ENCODE measurements at places on chromosomes 7 and 10. TPM values are rescaled to one million over a fixed set of nuclear protein-coding genes. Genes with fewer than 3 reads are reported as not detected.

- H3K4me1 ChIP-seq = no peaks in the 10 kb centered on the region
- no peak overlapping the region for H3K4me3 ChIP-seq
- DNase-seq = no peak
- no peak overlapping the region for H3K27ac ChIP-seq
These were observed 11.6 kb downstream of the GCK start for GRCh38 chr7:44177570-44178131.

Gene CSTF2T
- 32.8 TPM for total RNA-seq

Gene UPP1
- total RNA-seq = 121 TPM

DNA sequence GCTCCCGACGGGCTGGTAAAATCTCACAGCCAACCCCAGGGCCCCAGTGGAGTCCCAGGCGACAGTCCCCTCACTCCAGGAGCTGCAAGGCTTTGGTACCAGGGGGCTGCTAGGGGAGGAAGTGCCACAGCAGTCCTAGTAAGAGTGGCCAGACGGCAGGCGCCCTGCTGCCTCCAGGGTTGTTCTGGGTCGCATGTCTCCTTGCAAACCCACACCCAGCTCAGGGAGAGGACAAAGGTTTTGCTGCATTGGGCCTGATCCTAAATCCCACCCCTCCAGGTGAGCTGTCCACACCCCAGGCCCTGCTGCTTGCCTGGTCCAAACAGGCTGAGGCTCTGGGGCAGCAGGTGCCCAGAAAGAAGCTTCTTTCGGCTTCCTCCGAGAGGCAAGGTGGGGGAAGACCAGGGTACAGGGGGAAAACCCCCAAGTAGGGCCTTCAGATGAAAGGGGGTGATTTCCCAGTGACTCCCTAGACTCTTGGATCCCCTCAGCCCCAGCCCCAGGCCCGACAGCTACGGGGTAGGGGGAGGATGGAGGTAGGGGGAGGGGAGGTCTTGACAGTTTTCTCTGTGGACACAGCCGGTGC is 4.2 kb upstream of the KCP start:
- H3K27ac ChIP-seq = no peak overlapping the region
- H3K4me1 ChIP-seq = peaks cover 15% of the 10 kb centered on the region
- no peak overlapping the region for H3K4me3 ChIP-seq
- peaks cover 17% of the 10 kb centered on the region for H3K27me3 ChIP-seq

Gene EPO
- not detected for total RNA-seq

- H3K4me1 ChIP-seq = no peaks in the 10 kb centered on the region
- DNase-seq = no peak
- H3K4me3 ChIP-seq = no peak overlapping the region
- H3K27me3 ChIP-seq = no peaks in the 10 kb centered on the region
- H3K36me3 ChIP-seq = no peaks in the 10 kb centered on the region
These were observed 115.5 kb downstream of the FOXP2 start for GRCh38 chr7:114530057-114530611.

- H3K4me3 ChIP-seq = no peak overlapping the region
- H3K27ac ChIP-seq = no peak overlapping the region
- no peaks in the 10 kb centered on the region for H3K36me3 ChIP-seq
- no peaks in the 10 kb centered on the region for H3K4me1 ChIP-seq
- peaks cover 5% of the 10 kb centered on the region for H3K27me3 ChIP-seq
These were observed 32.1 kb upstream of the ADO start for GRCh38 chr10:62772186-62772974.

DNA sequence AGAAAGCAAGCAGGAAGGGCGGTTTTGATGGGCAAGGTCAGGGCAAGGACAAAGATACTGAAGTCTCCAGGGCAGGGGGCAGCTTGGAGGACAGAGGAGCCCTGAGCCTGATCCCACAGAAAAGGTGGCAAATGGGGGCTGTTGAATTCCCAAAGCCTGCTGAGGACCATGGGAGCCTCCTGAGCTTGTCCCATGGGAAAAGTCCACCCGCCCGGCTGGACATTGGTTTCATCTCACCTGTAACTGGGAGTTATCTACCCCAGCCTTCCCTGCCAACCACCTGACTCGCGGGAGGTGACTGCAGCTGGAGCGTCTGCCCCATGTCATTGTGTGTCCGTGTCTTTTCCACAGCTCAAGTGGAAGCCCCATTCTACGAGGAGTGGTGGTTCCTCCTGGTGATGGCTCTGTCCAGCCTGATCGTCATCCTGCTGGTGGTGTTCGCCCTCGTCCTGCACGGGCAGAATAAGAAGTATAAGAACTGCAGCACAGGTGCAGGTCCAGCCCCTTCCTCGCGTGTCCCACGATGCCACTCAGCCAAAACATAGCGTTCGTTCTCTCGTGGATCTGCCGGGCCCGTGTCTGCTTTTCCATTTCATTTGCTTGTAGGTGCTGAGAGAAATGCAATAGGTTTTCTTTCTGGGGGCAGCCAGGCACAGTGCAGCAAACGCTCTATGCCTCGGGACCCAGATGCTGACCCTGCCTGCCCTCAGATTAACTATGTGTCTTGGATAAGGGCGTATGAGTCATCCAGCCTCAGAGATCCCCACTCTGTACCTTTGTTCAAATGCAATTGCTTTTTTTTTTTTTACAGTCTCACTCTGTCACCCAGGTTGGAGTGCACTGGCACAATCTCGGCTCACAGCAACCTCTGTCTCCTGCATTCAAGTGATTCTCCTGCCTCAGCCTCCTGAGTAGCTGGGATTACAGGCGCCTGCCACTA is 444.5 kb upstream of the FOXK1 start:
- DNase-seq = no peak
- no peaks in the 10 kb centered on the region for H3K4me1 ChIP-seq
- H3K27ac ChIP-seq = no peak overlapping the region
- no peaks in the 10 kb centered on the region for H3K36me3 ChIP-seq

DNA sequence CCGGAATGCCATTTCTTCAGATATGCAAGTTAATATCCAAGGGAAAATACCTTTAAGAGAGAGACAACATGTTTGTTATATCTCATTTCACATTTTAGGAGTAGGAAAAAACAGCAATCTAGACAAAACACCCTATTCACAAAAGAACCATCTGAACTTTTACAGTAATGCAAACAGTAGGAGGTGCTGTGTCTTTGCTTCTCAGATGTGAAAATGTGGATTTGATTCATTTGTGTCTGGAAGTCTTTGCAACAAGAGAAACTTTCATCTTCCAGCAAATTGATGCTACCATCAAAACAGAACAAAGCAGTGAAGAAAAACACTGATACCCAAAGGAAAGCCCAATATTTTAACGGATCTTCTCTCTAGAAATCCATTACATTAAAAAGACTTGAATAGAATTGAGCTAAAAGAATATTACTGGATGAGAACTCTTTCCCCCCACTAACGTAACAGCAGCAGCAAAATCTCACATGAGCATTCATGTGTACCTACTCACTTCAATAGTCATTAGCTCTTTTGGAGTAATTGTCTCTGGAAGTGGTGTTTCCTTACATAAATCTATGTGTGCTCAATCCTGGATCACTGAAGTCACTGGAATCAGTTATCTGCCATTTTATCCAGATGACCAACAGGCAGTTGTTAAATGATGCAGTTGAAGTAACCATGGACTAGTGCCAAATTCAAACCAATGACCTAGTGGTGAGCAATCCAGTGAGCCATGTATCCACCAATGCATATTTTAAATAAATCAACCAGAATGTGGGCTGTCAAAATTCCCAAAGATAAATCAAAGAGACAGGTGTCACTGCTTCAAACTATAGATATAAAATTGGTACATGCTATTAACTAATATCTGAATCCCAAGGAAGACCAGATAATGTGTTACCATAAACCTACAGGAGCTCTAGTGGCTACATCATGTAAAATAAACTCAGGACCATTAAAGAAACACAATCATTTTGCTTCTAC is 1.8 kb downstream of the SEMA3C start:
- H3K27me3 ChIP-seq = peaks cover 4% of the 10 kb centered on the region
- no peak overlapping the region for H3K27ac ChIP-seq
- H3K4me3 ChIP-seq = no peak overlapping the region
- no peak for DNase-seq
- no peaks in the 10 kb centered on the region for H3K36me3 ChIP-seq

- H3K27me3 ChIP-seq = no peaks in the 10 kb centered on the region
- DNase-seq = no peak
- H3K4me3 ChIP-seq = no peak overlapping the region
- H3K36me3 ChIP-seq = no peaks in the 10 kb centered on the region
These were observed 316.2 kb downstream of the SORCS3 start for GRCh38 chr10:104957178-104957841.

Gene RBP4
- total RNA-seq = not detected

- DNase-seq = no peak
- no peaks in the 10 kb centered on the region for H3K27me3 ChIP-seq
- H3K4me1 ChIP-seq = no peaks in the 10 kb centered on the region
- H3K36me3 ChIP-seq = no peaks in the 10 kb centered on the region
These were observed 305.8 kb upstream of the KCND2 start for GRCh38 chr7:119967221-119967620.

DNA sequence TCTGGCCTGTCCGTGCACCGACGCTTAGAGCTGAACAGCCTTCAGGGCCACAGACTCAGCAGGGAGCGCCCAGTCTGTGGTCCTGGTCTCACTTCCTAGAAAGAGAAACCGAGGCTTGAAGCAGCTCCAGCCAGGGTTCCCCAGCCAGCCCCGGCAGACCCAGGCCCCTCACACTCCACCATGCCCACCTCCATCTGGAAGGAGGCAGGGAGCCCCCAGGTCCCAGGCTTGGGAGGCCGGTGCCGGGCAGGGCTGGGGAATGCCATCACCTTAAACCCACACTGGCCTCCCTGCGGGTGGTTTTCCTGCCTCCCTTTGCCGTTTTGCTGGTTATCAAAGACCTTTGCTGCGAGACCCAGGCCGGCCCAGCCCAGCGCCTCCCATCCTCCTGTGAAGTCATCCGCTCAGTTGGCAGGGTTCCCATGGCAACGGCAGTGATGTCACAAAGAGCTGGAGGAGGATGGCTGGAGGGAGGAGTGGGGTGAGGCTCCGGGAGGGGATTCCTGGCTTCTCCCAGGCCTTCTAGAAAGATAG is 24.0 kb downstream of the ELFN1 start:
- H3K4me3 ChIP-seq = no peak overlapping the region
- H3K4me1 ChIP-seq = no peaks in the 10 kb centered on the region
- DNase-seq = no peak
- no peaks in the 10 kb centered on the region for H3K27me3 ChIP-seq
- no peak overlapping the region for H3K27ac ChIP-seq

GRCh38 chr7:76151932-76152331 is 49.8 kb upstream of the SRRM3 start:
- no peak overlapping the region for H3K27ac ChIP-seq
- H3K4me3 ChIP-seq = no peak overlapping the region
- H3K36me3 ChIP-seq = no peaks in the 10 kb centered on the region
- H3K4me1 ChIP-seq = peaks cover 37% of the 10 kb centered on the region
- no peak for DNase-seq

DNA sequence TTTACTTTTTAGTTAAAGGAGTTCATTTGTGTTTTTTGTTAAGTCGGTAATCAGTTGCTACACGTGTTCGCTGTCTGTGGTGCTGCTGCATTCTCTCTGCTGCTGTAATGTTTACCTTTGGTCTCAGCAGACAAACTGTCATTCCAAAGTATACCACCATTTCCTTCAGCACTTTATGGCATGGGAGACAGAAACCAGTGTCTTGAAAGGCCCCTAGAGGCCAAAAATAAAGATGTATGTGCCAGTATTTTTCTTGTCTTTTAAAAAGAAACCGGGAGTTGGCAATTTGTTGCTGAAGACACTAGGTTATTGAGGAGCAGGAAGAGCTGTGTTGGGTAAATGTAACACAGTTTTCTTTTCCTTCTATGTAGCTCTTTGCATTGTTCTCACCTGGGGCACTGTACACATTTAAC is 24.1 kb downstream of the ZNF92 start:
- H3K27me3 ChIP-seq = no peaks in the 10 kb centered on the region
- peaks cover 4% of the 10 kb centered on the region for H3K4me1 ChIP-seq
- no peak overlapping the region for H3K27ac ChIP-seq
- H3K4me3 ChIP-seq = no peak overlapping the region
- DNase-seq = no peak
- peaks cover 22% of the 10 kb centered on the region for H3K36me3 ChIP-seq

- H3K36me3 ChIP-seq = no peaks in the 10 kb centered on the region
- H3K27ac ChIP-seq = no peak overlapping the region
- no peak for DNase-seq
- no peaks in the 10 kb centered on the region for H3K27me3 ChIP-seq
- no peak overlapping the region for H3K4me3 ChIP-seq
These were observed 100.7 kb downstream of the CDK6 start for GRCh38 chr7:92735707-92736106.

GRCh38 chr7:30850426-30850825 is 61.2 kb upstream of the AQP1 start:
- H3K4me3 ChIP-seq = no peak overlapping the region
- DNase-seq = no peak
- no peak overlapping the region for H3K27ac ChIP-seq
- no peaks in the 10 kb centered on the region for H3K36me3 ChIP-seq
- H3K27me3 ChIP-seq = no peaks in the 10 kb centered on the region

Gene TFR2
- 12.0 TPM for total RNA-seq

- H3K4me3 ChIP-seq = no peak overlapping the region
- no peak overlapping the region for H3K27ac ChIP-seq
- no peak for DNase-seq
- no peaks in the 10 kb centered on the region for H3K27me3 ChIP-seq
- H3K4me1 ChIP-seq = no peaks in the 10 kb centered on the region
These were observed 14.3 kb upstream of the KCNIP2 start for GRCh38 chr10:101857802-101858476.

Gene LEP
- total RNA-seq = not detected

DNA sequence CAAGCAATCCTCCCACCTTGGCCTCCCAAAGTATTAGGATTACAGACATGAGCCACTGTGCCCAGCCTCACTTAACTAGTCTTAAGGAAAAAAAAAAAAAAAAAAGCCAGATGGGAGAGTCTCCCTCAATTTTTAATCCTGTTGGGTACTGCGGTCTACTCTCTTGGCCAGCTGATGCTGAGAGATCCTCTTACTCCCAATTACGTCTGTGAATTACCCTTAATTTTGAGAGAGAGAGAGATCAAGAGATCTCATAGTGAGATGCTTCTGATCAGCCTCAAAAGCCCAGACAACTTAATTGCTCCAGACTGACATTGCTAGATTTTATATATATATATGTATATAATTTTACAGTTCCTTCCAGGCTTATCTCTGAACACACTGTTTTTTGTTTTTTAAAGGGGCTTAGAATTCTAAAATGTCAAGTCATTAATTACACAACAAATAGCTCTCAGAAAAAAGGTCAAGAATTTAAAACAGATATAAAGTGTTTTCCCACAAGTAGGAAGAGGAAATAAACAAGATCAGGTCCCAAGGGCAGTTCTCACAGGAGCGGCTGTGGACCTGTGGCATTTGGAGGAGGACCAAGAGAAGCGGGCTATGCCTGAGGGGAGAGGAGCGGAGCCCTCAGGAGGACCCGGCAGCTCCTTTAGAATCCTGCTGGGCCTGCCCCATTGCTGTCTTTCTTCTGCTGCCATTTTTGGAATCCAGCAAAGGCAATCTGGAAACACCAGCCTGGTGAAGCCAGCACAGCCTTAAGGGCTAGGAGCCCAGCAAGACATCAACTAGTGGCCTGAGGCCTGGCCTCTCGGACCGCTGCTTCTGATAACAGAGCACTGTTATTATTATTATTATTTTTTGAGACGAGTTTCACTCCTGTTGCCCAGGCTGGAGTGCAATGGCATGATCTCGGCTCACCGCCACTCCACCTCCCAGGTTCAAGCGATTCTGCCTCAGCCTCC is 30.1 kb downstream of the DENND2A start:
- no peaks in the 10 kb centered on the region for H3K4me1 ChIP-seq
- no peak overlapping the region for H3K4me3 ChIP-seq
- H3K36me3 ChIP-seq = no peaks in the 10 kb centered on the region
- H3K27ac ChIP-seq = no peak overlapping the region
- H3K27me3 ChIP-seq = no peaks in the 10 kb centered on the region

Gene TMEM196
- total RNA-seq = not detected

- H3K4me1 ChIP-seq = peaks cover 56% of the 10 kb centered on the region
- H3K36me3 ChIP-seq = no peaks in the 10 kb centered on the region
- no peak for DNase-seq
- no peaks in the 10 kb centered on the region for H3K27me3 ChIP-seq
These were observed 35.0 kb downstream of the INPP5A start for GRCh38 chr10:132572545-132572937.

Gene RTKN2
- 0.31 TPM for total RNA-seq
